ENCODE measurements at places on chromosomes 6 and 20.

DNA sequence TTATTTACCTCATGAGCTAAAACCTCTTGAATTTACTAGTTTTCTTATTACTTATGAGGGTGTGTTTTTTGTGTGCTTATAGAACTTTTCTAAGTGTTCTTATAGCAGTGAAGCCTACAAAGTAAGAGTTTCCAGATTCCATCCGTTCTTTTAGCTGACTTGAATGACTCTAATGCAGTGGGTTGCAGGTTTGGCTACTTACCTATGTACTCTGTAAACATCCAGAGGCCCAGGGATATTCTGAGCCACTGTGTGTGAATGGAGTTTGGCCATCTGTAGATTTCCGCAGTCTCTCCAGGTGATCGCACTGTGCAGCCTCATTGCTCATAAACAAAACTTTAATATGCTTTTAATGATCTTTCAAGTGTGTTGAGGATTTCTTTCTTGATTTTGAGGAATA lies 157.8 kb downstream of the MYO6 start:
- DNase-seq: no peak

- DNase-seq: no peak
These were observed 6.8 kb upstream of the SULF2 start for GRCh38 chr20:47792021-47792618.

DNA sequence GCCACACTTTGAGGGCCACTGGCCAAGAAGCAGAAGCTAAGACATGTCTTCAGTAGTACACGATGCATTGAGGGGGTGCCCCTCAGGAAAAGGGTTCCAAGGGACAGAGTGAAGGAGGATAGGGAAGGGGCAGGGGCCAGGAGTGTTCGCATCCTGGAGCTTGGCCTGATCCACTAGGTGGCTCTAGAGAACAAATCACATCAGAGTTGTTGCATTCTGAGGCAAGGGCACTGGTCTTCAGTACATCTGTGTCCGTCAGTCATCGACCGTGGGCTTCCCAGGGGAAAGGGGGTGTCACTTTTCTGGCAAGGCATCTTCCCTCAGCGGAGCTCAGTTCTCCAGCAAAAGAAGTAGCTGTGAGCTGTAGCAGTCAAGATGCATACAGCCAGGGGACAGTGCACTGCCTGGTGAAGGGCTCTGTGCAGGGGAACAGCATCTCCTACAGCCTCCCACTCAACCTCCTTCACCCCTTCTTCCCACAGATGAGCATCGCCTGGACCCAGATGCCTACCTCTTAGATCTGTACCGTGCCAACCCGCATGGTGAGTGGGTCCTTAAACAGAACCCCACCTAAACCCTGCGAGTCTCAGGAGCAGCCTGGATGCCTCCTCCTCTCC lies 47.8 kb downstream of the ARHGAP40 start:
- DNase-seq: peak; percentile 18

DNA sequence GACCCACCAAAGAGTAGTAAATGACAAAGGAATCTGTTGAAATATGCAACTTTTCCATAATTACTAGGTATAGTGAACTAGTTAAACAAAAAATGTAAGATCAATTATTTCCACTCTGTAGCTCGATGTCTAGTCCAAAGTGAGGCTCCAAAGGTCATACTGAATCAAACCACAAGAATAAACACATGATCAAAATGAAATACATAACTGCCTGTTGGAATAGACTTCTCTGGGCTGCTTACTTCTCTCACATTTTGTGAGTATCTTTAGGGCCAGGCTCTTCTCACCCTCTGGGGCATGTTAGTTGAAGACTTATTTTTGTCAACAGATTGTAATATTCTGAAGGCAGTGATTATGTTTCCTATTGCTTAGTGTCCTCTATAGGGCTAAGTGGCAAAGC lies 103.7 kb upstream of the TMEM170B start:
- no peak for DNase-seq

DNA sequence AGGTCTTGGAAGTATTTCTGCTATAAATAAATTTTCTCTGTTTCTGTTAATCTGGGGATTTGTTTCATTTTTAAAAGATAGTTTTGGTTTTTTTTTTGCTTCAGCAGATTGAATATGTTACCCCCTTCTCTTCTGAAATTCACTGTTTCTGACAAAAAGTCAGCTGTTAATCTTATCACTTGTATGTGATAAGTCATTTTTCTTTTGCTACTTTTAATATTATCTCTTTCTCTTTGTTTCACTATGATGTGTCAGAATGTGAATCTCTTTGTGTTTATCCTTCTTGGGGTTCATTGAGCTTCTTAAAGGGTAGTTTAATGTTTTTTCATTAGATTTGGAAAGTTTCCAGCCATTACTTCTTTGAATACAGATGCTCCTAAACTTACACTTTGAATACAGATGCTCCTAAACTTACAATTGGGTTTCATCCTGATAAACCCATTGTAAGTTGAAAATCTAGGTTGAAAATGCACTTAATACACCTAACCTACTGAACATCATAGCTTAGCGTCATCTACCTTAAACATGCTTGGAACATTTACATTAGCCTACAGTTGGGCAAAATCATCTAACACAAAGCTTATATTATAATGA lies 154.2 kb upstream of the COL21A1 start:
- DNase-seq: no peak

DNA sequence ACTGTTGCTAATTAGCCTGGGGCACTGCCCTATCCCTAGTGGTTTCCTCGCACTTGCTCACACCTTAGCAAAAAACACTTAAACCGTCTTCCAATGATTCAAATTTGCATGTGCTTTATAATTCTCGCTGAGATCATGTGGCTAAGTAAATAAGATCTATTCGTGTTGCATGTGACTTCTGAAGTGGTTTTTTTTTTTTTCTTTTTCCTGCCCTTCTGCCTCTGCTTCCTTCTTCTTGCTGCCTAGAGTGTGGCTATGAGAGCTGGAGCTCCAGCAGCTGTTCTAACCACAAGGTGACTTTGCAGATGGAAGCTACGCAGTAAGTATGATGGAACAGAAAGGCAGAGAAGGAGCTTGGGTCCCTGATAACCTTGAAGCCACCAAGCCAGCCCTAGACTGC lies 36.5 kb downstream of the SULF2 start:
- DNase-seq: no peak

DNA sequence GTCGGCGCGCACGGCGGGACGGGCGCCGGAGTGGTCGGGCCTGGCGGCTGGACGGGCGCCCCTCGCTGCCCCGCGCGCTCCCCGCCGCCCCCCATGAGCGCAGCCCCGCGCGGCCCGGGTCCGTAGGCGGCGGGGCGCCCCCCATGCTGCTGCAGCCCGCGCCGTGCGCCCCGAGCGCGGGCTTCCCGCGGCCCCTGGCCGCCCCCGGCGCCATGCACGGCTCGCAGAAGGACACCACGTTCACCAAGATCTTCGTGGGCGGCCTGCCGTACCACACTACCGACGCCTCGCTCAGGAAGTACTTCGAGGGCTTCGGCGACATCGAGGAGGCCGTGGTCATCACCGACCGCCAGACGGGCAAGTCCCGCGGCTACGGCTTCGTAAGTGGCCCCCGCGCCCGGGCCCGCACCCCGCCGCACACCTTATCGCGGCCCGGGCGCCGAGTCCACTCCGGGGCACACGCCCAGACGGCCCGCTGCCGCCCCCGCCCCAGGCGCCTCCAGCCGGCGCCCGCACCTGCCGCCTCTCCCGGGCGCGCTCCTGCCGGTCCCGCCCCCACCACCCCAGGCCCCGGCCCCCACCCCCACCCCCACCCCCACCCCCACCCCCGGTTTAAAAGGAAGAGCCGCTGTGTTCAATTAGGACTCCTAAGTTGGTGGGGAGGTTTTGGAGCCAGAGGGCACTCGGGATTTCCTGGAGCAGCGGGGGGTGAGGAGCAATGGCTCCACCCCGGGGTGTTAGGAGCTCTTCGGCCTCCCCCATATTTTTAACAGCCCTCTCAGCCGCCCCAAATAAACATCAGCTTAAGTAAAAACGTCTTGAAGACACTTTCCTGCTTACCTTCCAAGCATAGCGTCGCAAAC lies 474 bp downstream of the RBM38 start:
- peak; percentile 51 for DNase-seq

DNA sequence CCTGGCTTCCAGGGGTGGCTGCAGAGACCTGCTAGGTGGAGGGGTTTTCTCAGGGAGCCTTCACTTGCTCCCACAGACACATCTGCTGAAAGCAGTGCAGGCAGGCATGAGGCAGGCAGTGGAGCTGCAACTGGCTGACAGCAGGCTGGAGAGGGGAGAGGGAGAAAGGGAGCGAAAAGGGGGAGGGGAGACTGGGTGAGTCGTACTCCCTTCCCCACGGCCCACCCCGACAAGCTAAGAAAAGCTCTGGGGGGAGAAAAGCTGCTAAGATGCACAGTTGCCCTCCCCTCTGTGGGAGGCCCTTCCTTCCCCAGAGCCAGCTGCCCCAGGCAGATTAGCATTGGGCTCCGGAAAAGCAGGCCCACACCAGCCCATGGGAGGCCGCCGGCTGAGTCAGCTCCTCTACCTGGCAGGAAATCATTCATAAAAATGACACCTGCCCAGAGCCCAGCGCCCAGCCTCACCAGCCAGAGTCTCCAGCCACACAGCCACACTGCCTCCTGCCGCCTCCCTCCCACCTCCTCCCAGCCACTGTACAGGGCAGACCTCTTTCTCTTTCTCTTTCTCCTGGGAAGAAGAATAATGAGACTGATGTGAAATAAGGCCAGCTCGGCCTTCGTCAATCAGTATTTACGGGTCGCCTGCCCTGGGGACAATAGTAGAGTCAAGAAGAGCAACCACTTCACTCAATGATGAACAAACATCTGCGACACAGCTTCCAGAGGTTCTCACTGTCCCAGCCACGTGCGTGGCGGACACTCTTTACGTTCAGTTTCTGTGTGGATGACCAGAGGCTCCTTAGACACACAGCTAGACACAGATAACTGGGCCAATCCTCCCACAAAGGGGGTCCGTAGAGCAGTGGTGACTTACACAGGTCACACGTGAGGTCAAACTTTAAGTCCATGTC lies 7.7 kb upstream of the C20orf203 start:
- peak; percentile 25 for DNase-seq

DNA sequence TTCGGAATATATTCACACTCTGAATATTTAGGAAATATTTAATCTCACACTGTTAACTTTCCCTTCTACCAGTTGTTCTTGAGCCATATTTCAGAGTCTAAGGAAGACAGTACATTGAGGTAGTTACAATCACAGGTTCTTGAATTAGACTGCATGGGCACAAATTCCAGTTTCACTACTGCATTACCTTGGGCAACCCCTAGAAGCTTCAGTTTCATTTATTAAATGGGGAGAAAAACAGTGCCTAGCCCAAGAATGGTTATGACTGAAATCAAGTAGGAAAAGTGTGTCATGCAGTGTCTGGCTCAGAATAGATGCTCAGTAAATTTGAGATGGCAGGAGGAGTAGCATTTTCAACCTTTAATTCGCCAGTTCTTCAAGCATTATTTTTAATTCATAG lies 124.5 kb upstream of the SAMD5 start:
- DNase-seq: no peak

DNA sequence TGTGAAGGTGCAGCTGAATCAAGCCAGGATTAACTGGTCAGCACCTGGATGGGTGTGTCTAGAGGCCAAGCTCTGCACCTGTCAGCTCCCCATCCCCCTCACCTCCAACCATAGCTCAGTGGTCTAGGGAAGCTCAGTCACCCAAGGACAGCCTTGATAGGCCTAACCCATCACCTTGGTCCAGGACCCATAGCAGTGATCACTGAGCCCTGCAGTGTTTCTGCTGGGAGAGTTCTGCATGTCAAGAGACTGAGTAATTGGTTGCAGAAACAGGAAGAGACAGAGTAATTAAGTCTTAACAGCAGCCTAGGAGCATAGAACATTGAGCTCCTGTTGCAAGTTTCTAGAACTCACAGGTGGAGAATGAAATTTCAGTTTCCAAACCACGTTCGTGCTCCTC lies 18.7 kb upstream of the RALGAPB start:
- DNase-seq: no peak

GRCh38 chr6:45930420-45931040 lies 85.1 kb downstream of the CLIC5 start:
- DNase-seq: peak; percentile 68

DNA sequence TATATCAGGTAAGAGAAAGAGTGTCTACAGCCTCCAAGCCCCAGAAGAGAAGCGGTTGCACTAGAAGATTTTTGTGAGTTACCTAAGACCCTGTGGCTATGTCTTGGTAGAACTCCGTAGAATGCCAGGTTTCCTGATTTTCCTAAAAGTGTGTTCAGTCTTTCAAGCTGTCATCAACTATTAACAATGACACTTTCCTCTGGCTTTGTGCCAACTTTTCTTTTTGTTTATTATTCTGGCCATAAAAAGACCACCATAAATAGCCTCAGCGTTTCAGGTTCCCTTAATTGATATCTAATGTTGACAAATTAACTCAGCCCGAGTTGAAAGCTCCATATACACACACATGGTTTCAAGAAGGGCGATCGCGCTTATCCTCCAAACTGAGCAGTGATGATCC lies 1.2 kb downstream of the PAK5 start:
- no peak for DNase-seq

DNA sequence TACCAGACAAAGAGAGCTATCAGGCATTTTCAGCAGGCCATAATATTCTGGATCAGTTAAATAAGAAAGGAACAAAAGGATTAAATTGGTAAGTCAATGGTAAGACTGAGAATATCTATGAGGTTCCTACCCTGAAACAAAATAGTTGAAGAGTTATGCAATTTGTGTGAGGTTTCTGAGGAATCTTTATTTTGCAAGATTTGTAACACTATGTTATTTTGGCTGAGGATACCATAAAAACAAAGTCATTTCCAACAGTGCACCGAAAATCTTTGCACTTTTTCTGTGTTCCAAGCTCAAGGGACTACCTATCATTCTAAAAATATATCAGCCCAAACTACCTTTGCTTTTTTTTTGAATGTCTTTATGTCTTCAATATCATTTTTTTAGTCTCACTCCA lies 383.3 kb upstream of the CITED2 start:
- DNase-seq: no peak

- no peak for DNase-seq
These were observed 1.2 kb upstream of the PXDC1 start for GRCh38 chr6:3752531-3753227.

DNA sequence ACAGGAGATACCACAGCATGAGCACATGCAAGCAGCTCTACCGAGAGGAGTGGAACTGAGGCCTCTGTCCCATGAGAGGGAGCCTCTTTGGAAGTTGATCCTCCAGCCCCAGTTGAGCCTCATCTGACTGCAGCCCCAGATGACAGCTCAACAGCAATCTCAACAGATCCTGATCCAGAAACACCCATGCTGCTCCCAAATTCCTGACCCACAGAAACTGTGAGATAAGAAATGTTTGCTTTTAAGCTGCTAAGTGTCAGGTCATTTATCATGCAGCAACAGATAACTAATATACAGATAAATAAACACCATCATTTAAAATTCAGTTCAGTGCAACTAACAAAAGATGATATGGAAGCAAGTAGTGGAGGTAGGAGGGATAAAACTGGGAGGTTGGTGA lies 4.8 kb upstream of the ARFGEF2 start:
- DNase-seq: no peak

- DNase-seq: no peak
These were observed 171.7 kb upstream of the CCN2 start for GRCh38 chr6:132122871-132123270.

Data from activated CD4-positive, alpha-beta memory T cell treated with anti-CD3 and anti-CD28 coated beads for 36 hours (primary cell).